K562 (cell line): ENCODE measurements at places on chromosomes 12 and 14. TPM values are rescaled to one million over a fixed set of nuclear protein-coding genes. Genes with fewer than 3 reads are reported as not detected.

KCNA5 gene
- total RNA-seq, result not detected in 2 replicates

ETFRF1 gene
- total RNA-seq, result 16.1 and 17.7 TPM in 2 replicates

GPR68 gene
- total RNA-seq, result 7.1 and 9.4 TPM in 2 replicates

- no peak for DNase-seq
These were observed 5.6 kb downstream of the FAM234B start for GRCh38 chr12:13049816-13050215.

- no peak for DNase-seq
These were observed 22.8 kb downstream of the PIGH start for GRCh38 chr14:67577181-67577808.

DNA sequence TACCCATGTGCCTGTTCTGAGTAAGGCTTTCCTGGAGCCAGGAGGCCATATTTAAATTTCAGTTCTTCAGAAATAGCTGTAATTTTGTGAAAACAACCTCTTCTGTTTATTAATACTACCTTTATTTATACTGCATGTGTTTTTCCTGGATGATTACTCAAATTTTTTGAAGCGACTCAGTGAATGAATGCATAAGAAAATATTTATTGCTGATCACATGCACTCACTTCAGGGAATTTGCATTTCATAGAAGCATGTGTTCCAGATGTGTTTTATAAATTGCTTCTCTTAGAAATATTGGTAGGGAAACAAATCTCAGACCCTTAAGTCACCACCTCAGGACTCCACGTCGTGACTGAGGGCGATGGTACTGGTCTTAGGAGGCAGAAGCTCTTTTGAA lies 21.8 kb upstream of the DCN start:
- DNase-seq, result no peak

DNA sequence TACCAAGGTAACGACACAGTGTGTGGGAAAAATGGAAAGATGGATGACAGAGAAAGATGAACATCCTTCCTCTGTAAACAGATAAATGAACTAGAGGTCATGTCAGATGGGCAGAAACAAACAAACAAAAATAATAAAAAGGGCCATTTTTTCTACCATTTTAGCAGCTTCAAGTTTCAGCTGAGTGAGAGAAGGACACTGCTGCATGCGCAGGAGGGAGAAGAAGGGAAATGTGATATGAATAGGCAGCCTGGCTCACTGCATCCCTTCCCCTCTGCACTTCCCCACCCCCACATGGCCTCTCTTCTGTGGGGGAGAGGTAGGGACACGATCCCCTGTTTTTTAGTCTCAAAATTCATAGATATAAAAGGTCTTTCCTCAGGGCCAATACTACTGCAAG lies 492.0 kb downstream of the NELL2 start:
- DNase-seq, result no peak
